Fibroblast of lung (primary cell): ENCODE measurements at places on chromosomes 6 and 20.
A peak's percentile ranks its signal among the peaks of the same experiment; 100 is the strongest.

DNA sequence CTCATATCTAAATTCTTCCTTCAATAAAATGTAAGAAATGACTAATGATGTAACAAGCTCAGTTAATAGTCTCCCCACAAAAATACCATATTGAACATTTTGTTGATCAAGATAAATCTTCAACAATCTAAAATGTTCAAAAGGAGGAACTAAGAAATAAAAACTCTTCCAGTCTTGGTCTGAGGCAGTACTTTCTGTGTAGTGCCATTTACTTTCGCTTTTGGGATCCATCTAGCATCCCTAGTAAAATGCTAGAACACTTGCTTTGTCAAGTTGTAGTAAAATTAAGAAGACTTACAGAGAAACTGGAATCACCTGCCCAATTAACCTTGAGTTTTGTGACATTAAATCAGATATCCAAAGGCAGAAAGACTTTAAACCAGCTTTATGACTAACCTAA lies 246.4 kb downstream of the KHDRBS2 start:
- DNase-seq: no peak

DNA sequence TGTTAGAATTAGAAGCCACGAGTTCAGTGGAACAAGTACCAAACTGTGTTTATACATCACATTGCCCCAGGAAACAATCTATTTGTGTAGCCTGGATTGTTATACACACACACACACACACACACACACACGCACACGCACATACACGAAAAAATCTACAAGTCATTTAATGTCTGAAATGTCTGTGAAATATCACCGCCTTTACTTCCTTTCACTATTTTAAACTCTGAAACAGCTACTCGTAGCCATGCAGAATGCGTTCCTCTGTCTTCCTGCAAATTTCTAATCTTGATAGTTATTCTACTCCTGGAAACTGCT lies 84.4 kb upstream of the SCAF8 start:
- DNase-seq: no peak

- DNase-seq: no peak
Observed at GRCh38 chr20:25257130-25257529, 9.2 kb downstream of the PYGB start.

DNA sequence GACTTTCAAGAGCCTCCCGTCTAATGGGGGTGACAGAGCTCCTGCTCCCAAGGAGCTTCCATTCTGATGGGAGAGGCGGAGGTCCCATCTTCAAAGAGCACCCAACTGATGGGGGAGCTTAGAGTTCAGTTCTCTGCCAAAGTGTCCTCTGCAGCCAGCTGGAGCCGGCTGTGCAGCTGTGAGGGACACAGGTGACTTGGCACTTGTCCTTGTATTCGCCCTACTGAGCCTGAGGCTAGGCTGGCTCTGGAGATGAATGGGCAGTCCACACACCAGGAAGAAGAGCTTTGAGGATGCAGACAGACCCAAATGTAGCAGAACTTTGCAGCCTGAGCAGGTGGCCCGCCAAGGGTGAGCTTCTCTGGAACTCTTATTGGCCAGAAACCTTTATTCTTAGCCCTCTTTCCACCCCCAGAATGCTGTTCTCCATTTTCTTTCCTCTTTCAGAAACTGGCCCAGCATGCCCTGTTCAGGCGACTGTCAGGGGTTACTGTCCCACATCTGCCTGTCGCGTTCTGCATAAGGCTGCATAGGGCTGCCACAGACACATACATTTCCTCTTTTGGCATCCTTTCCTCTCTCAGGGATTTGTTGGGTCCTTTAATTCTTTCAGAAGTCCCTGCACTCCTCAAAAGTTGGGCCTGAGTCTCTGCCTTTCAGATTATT lies 108.7 kb upstream of the LRFN2 start:
- no peak for DNase-seq

DNA sequence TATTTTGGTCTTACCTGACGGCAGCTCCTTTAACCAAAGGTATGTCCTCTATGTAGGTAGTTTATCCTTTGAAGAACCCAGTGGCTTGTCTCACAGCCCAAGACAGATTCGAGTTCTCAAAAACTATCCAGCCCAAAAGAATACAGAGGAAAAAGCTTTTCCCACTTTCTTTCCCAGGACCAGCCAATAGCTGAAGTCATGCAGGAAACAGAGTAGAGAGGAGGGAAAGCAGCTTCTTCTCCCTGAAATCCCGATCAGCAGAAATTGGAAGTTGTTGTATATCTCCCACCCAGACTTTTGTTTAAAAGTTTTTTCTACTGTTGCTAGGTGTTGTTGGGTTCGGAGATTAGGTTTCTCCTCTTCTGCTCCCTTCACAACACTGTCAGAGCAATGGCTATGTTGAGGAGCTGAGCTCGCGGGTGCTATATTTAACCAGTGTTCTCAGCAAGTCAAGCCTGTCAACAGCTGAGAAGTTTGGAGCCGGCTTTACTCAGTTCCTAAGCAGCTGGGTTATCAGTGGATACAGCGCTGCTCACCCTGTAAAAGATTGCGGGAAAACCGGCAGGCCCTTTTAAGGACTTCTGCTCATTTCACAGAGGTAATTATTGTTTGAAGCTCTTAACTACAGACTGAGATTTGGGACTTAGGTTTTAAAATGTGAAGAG lies at the start of gene FILIP1:
FILIP1 (minus strand) TSS at position 401 of the 665 bp plus-strand sequence. CDS start 78,828 bp downstream, outside the sequence.
- peak; percentile 60 for DNase-seq

DNA sequence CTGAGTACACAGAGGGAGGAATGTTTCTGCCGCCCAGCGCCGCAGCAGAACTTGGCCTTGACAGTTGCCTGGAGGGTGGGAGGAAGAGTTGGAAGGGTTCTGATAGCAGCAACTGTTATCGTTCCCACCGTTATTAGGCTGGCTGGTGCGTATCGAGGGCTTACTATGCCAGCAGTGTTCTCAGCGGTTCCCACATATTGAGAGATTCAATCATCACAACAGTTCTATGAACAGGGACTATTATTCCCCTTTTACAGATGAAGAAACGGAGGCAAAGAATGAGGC lies 380.1 kb upstream of the SULF2 start:
- DNase-seq: no peak

GRCh38 chr20:58580474-58580835 lies 65.3 kb upstream of the APCDD1L start:
- DNase-seq: no peak

GRCh38 chr20:4021906-4022305 lies 6.5 kb upstream of the RNF24 start:
- DNase-seq: peak; percentile 34

- DNase-seq: no peak
Observed at GRCh38 chr20:36861625-36861874, 14.4 kb upstream of the TLDC2 start.

- DNase-seq: peak; percentile 62
Observed at GRCh38 chr6:83055366-83055964, 10.2 kb downstream of the UBE3D start.

DNA sequence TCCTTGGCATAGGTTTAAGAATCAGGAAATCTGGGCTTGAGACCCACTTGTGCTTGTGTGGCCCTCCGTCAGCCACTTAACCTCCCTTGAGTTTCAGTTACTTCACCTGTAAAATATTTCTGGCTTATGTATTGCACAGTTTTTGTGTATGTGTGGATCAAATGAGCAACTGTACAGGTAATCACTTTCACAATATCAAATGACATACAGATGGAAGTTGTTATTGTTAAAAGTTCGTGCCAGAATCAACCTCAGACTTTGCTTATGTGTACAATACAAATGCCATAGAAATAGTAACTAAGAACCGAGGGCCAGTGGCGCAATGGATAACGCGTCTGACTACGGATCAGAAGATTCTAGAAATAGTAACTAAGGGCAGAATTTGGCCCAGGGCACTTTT lies 65.6 kb upstream of the KIF13A start:
- peak; percentile 74 for DNase-seq

DNA sequence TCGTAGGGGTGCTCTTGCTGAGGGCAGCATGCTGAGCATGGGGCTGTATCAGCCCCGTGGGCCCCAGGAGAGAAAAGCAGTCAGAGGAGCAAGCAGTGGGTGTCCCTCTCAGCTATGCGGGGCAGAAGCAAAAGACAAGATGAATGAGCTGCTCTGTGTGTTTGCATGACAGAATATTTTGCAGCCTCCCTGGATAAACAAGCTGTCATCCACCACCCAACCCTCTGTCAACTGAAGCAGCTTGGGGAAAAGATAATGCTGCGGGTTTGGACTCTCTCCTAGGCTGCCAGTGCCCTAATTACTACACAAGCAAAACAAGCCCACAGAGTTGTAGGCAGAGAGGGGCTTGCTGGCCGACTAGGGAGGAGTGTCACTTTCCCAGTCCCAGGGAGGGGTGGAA lies 82.3 kb upstream of the PTPRT start:
- DNase-seq: no peak

GRCh38 chr6:7332090-7332745 lies 19.2 kb upstream of the SSR1 start:
- DNase-seq: no peak

DNA sequence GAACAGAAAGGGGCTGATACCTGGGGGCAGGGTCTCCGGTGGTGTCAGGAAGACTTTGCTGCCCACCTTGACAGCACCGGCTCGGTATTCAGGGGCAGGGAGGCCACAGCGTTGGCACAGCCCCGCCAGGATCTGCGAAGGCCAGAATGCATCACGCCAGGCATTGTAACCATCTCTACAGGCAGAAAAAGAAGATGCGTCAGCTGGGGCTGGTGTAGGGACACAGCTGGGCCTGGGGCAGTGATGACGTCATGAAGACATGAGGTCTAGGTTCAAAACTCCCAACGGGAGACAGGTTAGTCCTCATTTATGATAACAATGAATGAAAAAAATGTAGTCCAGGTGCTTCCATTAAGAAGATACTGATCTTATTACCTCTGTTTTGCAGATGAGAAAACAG lies 22.0 kb downstream of the ERGIC3 start:
- DNase-seq: no peak

- peak; percentile 66 for DNase-seq
Observed at GRCh38 chr6:71190809-71191208, 97.8 kb upstream of the OGFRL1 start.

DNA sequence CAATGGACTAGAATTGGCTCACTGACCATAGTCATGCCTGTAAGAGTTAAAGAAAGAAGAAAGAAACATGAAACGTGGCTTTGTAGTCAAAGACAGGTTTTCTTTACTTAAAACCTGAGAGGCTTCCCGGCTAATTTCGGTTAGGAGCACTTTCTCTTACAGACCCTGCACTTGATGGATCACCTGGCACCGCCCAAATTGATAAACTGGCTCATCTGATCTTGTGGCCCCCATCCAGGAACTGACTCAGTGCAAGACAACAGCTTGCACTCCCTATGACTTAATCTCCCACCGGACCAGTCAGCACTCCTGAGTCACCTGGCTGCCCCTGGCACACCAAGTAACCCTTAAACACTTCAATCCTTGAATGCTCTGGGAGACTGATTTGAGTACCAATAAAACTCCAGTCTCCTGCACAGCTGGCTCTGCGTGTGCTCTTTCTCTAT lies 12.3 kb downstream of the TMEM14B start:
- DNase-seq: peak; percentile 60

GRCh38 chr20:55054453-55054852 lies 579.1 kb downstream of the DOK5 start:
- peak; percentile 78 for DNase-seq

GRCh38 chr6:151155095-151155494 lies 84.7 kb upstream of the AKAP12 start:
- DNase-seq: no peak

GRCh38 chr6:12262236-12263061 lies 27.7 kb upstream of the EDN1 start:
- no peak for DNase-seq

DNA sequence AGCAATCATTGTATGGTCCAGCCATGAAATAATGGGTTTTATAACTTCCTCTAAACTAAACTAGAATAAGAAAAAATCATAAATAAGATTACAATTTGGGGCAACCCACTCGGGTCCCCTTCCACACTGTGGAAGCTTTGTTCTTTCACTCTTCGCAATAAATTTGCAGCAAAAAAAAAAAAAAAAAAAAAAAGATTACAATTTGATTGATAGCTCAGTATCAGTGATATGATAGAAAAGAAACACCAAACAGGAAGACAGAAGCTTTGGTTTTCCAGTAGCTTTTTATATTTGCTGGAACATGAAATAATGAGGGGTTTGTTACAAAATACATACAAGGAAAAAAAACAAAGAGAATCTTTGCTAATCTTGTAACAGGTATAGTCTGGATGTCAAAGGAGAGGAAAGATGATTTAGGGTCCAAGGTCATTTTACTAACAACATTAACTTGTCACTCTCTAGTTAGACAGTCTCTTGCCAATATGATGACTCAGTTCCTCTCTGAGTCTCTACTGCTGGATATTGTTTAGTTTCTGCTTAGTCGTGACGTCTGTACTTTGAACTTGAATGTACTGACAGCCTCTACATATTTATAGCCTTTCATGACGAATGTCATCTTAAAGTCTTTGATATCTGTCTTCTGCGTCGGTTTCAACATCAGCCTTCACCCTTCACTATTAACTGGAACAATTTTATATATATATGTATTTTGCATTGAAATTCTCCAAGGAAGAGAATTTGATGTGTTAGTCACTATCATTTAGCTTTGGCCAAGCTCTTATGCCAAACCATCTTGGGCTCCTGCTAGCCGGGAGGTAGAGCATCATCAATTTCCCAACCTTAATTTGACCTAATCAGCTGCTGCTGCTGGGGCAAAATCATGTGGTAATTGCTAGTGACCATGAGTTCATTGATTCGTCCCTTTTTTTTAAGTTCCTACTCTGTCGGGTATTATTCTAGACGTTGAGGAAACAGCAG lies 213.1 kb upstream of the STXBP5 start:
- DNase-seq: peak; percentile 78

DNA sequence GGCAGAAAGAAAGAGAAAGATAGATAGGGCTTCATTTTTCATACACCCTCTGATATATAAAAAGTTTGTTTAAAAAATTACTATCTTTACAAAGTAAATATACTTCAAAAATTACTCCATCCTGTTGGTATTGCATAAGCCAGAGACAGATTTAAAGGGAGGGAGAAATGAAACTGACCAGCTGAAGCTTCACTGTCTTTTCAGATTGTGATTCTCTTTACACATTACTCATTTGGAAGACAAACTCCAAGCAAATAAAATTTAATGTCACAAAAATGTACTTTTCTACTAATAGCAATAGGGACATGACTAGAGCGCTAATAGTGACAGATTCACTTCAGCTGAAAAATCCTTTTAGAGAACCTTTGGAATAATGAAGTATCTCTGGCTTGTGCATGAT lies 38.6 kb upstream of the MARCKS start:
- DNase-seq: peak; percentile 31

GRCh38 chr6:153145591-153145990 lies 14.5 kb upstream of the RGS17 start:
- DNase-seq: no peak
